ENCODE measurements at places on chromosomes 13 and 19. TPM values are rescaled to one million over a fixed set of nuclear protein-coding genes. Genes with fewer than 3 reads are reported as not detected.

Gene HSD17B14
- total RNA-seq, result 2.9 TPM

Gene SIGLEC8
- total RNA-seq, result not detected

Gene TSHZ3
- total RNA-seq, result 6.2 TPM

Gene B3GLCT
- total RNA-seq, result 6.7 TPM

Gene CACNA1A
- total RNA-seq, result not detected

Gene NAPSA
- total RNA-seq, result under 0.01 TPM
